ENCODE measurements at places on chromosomes 6 and 20.
A peak's percentile ranks its signal among the peaks of the same experiment; 100 is the strongest.

DNA sequence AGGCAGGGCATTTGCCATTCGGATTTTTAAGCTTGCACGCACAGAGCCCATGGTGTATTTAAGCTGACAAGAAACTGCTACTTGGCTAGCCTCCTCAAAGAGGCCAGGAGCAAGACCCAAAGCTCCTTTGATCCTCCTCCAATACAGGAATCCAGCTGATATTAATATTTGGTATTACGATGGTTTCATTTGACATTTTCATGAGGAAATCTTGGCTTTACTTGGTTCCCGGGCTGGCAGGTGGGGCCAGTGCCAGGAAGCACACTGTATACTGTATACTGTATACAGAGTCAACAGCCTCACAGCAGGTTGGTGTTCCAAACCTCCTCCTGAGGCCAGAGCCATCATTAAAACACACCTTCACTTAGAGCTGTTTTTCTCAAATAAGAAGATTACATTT is 138.2 kb upstream of the ARMC2 start:
- DNase-seq = no peak

DNA sequence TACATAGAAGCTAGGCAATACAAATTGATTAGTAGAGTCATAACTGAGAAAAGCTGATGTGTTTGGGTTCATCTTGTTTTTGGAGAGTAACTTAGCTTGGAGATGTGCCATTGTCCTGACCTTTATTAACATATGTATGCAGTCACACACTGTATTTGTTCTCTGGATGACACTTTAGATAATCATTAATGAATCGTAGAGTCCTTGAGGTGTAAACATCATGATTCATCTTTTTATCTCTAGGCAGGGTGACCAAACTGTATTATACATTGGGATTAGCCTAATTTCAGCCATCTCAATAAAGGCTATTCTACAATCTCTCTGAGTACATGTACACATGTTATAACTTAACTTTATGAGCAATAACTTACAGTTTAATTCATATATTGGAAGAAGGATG is 3.6 kb upstream of the MTCL3 start:
- DNase-seq = no peak

DNA sequence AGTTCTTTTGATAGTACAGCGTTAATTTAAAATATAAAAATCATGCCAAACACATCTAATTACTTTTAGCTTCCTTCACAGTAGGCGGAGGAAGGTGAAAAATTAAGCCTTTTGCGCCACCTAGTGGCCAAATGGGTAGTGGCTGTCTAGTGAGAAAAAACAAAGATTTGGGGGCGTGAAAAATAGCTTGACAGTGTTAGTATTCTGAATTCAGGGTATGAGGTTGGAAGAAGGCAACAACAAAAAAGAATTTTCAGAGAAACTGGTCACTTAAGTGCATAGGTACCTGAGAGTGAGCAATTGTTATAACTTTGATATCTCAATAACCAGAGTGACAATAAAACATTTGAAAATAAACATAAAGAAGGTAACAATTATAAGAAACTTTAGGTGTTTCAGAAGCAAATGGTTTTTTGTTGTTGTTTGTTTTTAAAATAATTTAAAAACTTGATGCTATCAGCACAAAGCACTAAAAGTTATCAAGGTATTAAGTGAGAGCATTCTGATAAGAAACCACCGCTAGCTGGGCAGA is 14.3 kb downstream of the PSMB9 start:
- peak; percentile 73 for DNase-seq

DNA sequence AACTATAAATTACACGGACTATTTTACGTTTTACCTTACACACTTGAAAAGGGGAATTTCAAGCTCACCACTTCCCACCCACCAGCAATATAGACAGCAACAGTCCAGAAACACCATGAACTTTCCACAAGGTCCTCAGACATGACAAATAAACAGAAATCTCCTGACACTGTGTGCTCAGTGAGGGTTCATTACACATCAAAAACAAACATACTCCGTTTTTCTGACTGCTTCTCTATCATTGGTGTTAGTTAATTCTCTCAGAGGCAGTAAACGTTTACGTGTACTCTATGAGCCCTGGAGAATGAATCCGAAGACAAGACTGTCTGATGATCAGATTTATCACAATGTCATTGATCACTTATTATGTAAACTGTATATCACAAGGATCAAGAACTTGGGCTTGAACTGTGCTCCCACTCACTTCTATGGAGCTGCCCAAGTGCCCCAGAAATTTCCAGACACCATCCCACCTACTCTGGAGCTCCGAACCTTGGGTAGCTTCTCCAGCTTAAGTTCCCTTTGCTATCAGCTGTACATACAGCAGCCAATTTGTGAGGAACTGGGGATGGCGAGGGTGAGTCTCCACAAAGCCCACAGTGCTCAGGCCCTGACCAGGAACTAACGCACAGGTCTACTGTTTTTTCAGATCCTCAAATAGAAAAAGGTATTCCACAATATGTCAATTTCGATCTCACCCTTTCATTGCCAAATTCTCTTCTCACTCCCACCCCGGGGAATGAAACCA is 86.0 kb downstream of the ALDH8A1 start:
- no peak for DNase-seq

DNA sequence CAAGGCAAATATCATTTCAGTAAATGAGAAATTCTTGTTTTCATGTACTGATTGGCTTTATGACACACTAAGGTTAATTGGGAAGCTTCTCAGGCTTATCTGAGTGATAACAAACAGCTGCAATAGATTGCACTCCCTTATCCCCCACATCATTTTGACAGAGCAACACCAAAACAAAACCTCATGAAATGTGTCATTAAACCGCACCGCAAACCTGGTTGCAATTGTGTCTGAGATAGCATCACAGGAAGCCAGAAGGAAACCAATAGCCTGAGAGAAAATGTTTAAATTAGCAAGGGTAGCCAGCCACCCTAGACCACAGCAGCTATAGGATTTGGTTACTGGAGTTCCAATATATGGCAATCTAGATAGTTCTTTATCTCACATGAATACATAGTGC is 31.6 kb upstream of the LAMA4 start:
- DNase-seq = peak; percentile 22

DNA sequence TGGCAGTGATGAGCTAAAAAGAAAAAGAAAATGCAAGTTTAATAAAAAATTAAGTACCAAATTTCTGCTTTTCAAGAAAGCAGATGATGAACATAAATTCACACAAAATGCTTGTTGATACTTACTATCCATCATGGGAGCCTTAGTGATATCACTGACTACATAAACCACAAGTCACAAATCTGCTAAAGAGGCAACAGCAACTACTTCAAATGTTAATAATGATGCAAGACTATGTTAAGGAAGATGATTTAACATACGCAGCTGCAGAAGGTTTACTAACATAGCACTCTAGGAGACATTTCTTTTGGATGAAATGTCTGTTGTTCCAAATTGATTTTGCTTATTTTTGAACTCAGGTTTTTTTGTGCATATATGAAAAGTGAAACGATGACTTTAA is 18.6 kb downstream of the FYN start:
- no peak for DNase-seq

GRCh38 chr20:9400171-9401025 is 114.0 kb upstream of the LAMP5 start:
- no peak for DNase-seq

DNA sequence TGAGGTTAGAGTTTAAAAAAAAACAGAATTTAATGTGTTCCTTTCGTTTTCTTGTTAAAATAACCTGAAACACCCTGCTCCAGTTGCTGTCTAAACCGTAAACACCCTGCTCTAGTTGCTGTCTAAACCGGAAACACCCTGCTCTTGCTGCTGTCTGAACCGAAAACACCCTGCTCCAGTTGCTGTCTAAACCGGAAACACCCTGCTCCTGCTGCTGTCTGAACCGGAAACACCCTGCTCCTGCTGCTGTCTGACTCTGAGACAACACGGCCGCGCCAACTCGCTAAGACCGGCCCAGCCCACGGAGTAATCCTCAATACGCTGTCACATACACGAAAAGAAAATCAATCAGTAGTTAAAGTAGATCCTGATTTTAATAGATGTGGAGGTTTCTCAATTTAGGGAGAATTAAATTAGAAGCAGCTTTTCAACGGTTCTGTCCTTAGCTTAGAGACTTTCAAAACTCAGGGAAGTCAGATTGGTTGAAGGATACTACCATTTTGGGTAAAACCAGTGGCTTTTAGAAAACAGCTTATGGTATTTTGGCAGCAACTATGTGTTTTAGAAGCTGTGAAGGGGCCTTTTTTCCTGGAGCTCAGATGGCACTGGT is 98.3 kb downstream of the RAMACL start:
- DNase-seq = peak; percentile 44

DNA sequence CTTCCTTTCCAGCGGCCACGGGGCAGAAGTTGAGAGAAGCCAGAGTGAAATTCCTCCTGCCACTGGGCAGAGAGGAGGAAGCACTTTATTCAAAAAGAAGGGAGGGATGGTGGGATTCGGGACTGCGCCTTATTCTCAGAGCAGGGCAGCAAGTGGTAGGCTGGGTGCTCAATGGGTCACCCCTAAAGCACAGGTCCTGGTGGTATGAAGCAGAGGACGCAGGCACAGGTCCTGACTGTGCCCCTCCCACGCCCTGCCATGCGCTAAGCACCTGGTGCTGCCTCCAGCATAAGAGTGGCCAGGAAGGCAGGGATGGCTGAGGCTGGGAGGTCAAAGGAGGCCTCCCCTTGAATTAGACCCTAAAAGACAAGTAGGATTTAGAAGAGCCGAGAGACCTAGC is 4.9 kb upstream of the GRM4 start:
- no peak for DNase-seq

- DNase-seq = no peak
These were observed 167.3 kb downstream of the KCNQ5 start for GRCh38 chr6:72789145-72789544.

GRCh38 chr20:17808357-17808756 is 108.6 kb downstream of the BANF2 start:
- DNase-seq = no peak

DNA sequence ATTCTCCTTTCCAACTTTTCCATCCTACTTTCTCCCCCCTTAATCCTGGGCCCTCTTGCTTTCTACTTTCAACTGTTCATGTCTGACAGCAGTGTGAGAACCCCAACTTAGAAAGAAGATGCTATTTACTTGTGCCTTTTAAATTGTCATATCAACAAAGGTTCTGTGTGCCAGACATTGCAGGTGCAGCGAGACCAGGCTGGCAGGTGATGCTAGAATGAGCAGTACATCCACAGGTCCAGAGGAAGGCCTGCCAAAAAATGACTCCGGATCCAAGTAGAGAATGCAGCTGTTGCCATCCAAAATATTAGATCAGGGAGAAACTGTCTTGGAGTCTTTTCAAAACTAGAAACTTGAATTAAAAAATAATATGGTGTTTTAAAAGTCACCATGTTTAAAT is 510.5 kb downstream of the LMBRD1 start:
- no peak for DNase-seq

DNA sequence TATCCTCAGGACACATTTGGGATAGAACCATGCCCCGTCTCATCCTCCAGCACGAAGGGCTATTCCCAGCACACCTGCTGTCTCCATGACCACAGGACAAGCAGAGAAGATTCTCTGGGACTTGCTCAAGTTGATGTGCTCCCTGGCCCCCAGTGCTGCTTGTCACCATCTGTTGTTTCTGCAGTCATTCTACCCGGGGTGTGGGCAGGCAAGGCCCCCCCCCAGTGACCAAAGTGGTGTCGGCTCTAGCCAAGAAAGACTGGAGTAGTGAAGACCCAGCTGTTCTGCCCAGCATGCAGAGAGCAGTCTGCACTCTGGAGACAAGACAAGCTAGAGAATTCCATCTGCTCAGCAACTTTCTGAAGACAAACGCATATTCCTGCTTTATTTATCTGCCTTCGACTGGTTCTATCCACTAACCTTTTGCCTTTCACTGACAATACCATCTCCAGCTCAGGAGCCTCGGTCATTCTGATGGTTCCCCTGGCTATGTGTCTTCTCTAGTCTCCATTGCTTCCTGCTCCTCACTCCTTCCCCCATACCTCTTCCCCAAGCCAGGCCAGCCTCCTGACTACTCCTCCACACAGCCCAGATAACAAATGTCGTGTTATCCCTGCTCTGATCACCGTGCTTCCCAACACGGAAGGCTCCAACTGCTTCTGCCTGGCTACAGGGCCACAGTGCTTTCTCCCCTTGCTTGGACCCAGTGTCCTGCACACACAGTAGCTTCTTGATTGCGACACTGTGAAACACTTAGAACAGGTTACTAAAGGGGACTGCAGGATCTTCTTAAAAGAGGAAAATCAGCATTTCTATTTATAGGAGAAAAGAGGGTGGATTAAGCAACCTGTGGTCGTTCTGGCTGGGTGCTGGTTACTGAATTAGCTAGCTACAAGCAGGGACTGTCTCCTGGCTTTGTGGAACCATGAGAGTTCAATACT is 86.7 kb upstream of the EMILIN3 start:
- DNase-seq = no peak

GRCh38 chr6:142671791-142672190 is 273.2 kb downstream of the HIVEP2 start:
- DNase-seq = no peak

GRCh38 chr20:61973515-61974356 is 91.9 kb downstream of the TAF4 start:
- no peak for DNase-seq

DNA sequence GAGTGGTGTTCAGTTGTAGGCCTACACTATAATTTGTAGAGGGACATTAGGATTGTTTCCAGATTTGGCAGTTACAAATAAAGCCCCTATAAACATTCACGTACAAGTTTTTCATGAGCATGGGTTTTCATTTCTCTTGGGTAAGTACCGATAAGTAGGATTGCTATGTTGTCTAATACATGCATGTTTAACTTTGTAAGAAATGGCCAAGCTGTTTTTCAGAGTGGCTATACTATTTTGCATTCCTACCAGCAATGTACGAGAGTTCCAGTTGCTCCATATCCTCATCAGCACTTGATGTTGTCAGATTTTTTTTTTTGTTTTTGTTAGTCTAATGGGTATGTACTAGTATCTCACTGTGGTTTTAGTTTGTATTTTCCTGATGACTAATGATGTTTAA is 11.2 kb upstream of the APCDD1L start:
- DNase-seq = no peak

Measured in activated CD8-positive, alpha-beta memory T cell treated with anti-CD3 and anti-CD28 coated beads for 48 hours (primary cell).